ENCODE measurements at places on chromosomes 4 and X.

- DNase-seq = no peak
- H3K27me3 ChIP-seq = no peaks in the 10 kb centered on the region
- H3K4me1 ChIP-seq = no peaks in the 10 kb centered on the region
- H3K4me3 ChIP-seq = no peak overlapping the region
Observed at GRCh38 chr4:110091434-110092140, 106.8 kb downstream of the ELOVL6 start.

- DNase-seq = peak; percentile 86
- no peak overlapping the region for H3K4me3 ChIP-seq
- peak overlapping the region; percentile 69 for H3K27ac ChIP-seq
- no peaks in the 10 kb centered on the region for H3K27me3 ChIP-seq
- no peaks in the 10 kb centered on the region for H3K4me1 ChIP-seq
- H3K36me3 ChIP-seq = no peaks in the 10 kb centered on the region
Observed at GRCh38 chr4:8191136-8191747, 7.8 kb upstream of the SH3TC1 start.

DNA sequence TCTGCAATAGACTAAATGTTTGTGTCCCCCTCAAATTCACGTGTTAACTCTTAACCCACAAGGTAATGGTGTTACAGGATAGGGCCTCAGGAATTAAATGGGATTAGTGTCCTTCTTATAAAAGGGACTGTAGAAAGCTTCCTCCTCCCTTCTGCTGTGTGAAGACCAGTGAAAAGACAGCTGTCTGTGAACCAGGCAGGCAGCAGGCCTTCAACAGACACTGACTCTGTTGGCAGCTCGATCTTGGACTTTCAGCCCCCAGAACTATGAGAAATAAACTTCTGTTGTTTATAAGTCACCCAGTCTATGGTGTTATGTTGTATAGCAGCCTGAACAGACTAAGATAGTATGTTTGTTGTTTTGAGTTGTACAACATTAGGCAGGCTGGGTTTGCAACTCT is 208.1 kb downstream of the GBA3 start:
- no peak overlapping the region for H3K4me3 ChIP-seq
- no peaks in the 10 kb centered on the region for H3K4me1 ChIP-seq
- no peak for DNase-seq
- H3K27ac ChIP-seq = no peak overlapping the region
- no peaks in the 10 kb centered on the region for H3K27me3 ChIP-seq

GRCh38 chr4:818106-818921 is 7.6 kb downstream of the CPLX1 start:
- H3K27me3 ChIP-seq = no peaks in the 10 kb centered on the region
- no peaks in the 10 kb centered on the region for H3K4me1 ChIP-seq
- no peak overlapping the region for H3K4me3 ChIP-seq
- DNase-seq = peak; percentile 66
- no peak overlapping the region for H3K27ac ChIP-seq
- H3K36me3 ChIP-seq = no peaks in the 10 kb centered on the region

GRCh38 chr4:73434311-73434710 is 1.7 kb upstream of the AFP start:
- H3K27me3 ChIP-seq = no peaks in the 10 kb centered on the region
- H3K27ac ChIP-seq = no peak overlapping the region
- H3K36me3 ChIP-seq = no peaks in the 10 kb centered on the region
- DNase-seq = no peak
- no peak overlapping the region for H3K4me3 ChIP-seq
- no peaks in the 10 kb centered on the region for H3K4me1 ChIP-seq

DNA sequence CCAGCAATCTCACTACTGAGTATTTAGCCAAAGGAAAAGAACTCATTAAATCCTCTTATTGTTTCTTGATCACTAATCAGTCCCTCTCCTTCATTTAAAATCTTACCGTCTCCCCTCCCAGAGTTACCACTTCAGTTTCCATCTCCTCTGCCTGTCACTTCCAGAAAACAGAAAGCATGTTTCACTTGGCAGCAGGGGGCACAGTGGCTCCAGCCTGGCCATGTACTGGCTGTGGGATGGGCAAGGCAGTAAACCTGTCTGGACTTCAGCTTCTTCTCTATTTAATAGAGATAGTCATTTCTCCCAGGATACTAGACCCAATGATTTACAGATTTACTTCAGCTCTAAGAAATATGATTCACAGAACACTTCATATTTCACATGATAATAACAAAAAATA is 63.2 kb downstream of the CD40LG start:
- DNase-seq = peak; percentile 67
- H3K36me3 ChIP-seq = no peaks in the 10 kb centered on the region
- H3K4me1 ChIP-seq = no peaks in the 10 kb centered on the region
- H3K27ac ChIP-seq = no peak overlapping the region

- H3K4me3 ChIP-seq = no peak overlapping the region
Observed at GRCh38 chrX:39835776-39836175, 262.0 kb downstream of the BCOR start.

GRCh38 chrX:151753313-151754046 is 18.9 kb downstream of the CNGA2 start:
- no peak overlapping the region for H3K4me3 ChIP-seq
- no peaks in the 10 kb centered on the region for H3K4me1 ChIP-seq
- H3K27me3 ChIP-seq = no peaks in the 10 kb centered on the region
- no peak overlapping the region for H3K27ac ChIP-seq

- H3K27ac ChIP-seq = no peak overlapping the region
- DNase-seq = no peak
- no peaks in the 10 kb centered on the region for H3K36me3 ChIP-seq
- no peak overlapping the region for H3K4me3 ChIP-seq
Observed at GRCh38 chrX:1754077-1754476, 139.2 kb downstream of the ASMT start.

- no peak overlapping the region for H3K27ac ChIP-seq
- H3K4me3 ChIP-seq = no peak overlapping the region
- H3K36me3 ChIP-seq = no peaks in the 10 kb centered on the region
- no peaks in the 10 kb centered on the region for H3K4me1 ChIP-seq
- H3K27me3 ChIP-seq = no peaks in the 10 kb centered on the region
Observed at GRCh38 chr4:152633118-152633517, 46.7 kb downstream of the TMEM154 start.

All from sigmoid colon (tissue), 7 donors.